ENCODE measurements at places on chromosomes 3 and 15. TPM values are rescaled to one million over a fixed set of nuclear protein-coding genes. Genes with fewer than 3 reads are reported as not detected.

GRCh38 chr3:146345900-146346299, 95.0 kb upstream of the PLSCR4 start:
- no peaks in the 10 kb centered on the region for H3K4me1 ChIP-seq
- no peak overlapping the region for H3K27ac ChIP-seq
- no peaks in the 10 kb centered on the region for H3K36me3 ChIP-seq
- no peak overlapping the region for H3K4me3 ChIP-seq
- no peak for DNase-seq

DNA sequence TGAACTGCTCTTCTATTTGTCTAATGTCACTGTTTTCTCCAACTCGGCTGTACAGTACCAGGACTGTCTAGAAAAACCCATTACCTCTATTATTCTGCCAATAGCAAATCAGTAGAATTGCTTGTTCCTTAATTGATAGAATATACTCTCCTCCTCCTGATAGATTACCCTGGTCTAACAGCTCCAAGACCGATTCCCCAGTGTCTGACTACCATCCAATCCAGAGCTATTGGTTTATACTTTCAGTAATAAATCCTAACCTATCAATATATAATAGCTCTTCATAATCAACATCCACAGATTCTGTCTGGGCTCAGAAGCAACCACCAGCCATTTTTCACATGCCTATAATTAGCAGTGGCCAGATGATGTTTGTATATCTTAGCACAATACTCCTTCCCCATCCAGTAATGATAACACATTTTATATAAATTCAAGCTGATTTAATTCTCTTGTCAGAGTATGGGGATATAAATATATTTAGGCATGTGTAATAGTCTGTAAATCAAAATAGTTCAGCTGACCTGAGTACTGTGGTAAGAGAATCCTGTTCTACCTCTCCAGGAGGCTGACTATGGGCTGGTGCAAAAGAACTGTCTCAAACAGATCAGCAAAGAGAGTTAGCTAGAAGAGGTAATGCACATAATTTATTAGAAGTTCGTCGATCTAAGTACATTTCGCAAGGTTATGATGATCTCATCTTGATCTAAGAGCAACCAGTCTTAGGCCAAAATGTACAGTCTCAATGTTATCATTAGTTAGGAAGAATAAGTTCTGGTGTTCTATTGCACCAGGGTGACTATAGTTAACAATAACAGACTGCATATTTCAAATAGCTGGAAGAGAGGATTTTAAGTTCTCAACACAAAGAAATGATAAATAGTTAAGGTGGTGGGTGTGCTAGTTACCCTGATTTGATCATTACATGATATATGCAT, 193.4 kb downstream of the SHOX2 start:
- no peak for DNase-seq
- H3K27me3 ChIP-seq, result no peaks in the 10 kb centered on the region
- no peak overlapping the region for H3K4me3 ChIP-seq
- H3K27ac ChIP-seq, result no peak overlapping the region
- H3K36me3 ChIP-seq, result no peaks in the 10 kb centered on the region
- H3K4me1 ChIP-seq, result no peaks in the 10 kb centered on the region

GRCh38 chr3:53375019-53375418, 27.7 kb upstream of the DCP1A start:
- no peak overlapping the region for H3K27ac ChIP-seq
- H3K36me3 ChIP-seq, result no peaks in the 10 kb centered on the region
- DNase-seq, result peak; percentile 70
- H3K27me3 ChIP-seq, result no peaks in the 10 kb centered on the region

GRCh38 chr3:29141197-29141917, 139.5 kb upstream of the RBMS3 start:
- no peak overlapping the region for H3K4me3 ChIP-seq
- no peaks in the 10 kb centered on the region for H3K36me3 ChIP-seq
- H3K4me1 ChIP-seq, result peaks cover 2% of the 10 kb centered on the region
- H3K27ac ChIP-seq, result no peak overlapping the region

C3orf22 gene
- polyA plus RNA-seq, result not detected

CPNE9 gene
- not detected for polyA plus RNA-seq

UQCC5 gene
- 7.1 TPM for polyA plus RNA-seq

ARGFX gene
- not detected for polyA plus RNA-seq

DNA sequence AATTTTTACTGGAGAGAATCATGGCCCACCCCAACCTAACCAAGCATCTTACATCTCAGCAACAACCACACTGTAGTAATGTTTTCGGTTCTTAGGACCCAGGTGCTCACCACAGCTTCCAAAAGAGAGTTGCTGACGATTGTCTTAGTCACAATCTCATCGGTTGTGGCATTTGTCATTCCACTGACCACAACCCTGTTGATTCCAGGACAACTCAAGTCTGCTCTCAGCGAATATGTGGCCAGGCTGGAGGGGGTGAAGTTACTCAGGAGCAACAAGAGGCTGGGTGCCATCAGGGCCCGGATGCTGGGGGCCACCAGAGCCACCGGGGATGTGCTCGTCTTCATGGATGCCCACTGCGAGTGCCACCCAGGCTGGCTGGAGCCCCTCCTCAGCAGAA, 25.9 kb downstream of the GALNT15 start:
- no peak overlapping the region for H3K4me3 ChIP-seq
- no peak for DNase-seq
- H3K36me3 ChIP-seq, result no peaks in the 10 kb centered on the region
- no peaks in the 10 kb centered on the region for H3K27me3 ChIP-seq
- no peaks in the 10 kb centered on the region for H3K4me1 ChIP-seq

SPINK8 gene
- not detected for polyA plus RNA-seq

LYZL4 gene
- polyA plus RNA-seq, result not detected

PP2D1 gene
- not detected for polyA plus RNA-seq

RBP2 gene
- 1,154 TPM for polyA plus RNA-seq

DNA sequence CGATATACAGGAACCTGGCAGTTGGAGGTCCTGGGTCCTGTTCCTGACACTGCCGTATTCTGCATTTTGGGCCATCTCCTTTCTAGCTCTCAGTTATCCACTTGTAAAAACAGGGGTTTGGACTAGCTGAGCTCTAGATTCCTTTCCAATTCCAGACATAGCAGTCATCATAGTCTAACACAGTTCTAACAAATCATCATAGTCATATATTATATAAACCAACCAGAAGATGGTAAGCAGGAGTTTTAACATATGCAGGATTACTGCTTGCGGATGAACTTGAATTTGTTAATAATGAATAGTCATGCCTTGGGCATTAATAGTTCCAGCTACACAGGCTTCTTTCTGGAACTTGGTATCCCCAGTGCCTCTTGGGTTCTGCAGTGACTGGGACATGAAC, 26.6 kb downstream of the MASP1 start:
- H3K27ac ChIP-seq, result no peak overlapping the region
- DNase-seq, result no peak
- H3K36me3 ChIP-seq, result no peaks in the 10 kb centered on the region

NEK11 gene
- 2.4 TPM for polyA plus RNA-seq

CHL1 gene
- polyA plus RNA-seq, result not detected

- peaks cover 12% of the 10 kb centered on the region for H3K4me1 ChIP-seq
- no peaks in the 10 kb centered on the region for H3K27me3 ChIP-seq
- peak overlapping the region; percentile 80 for H3K27ac ChIP-seq
- H3K4me3 ChIP-seq, result no peak overlapping the region
- DNase-seq, result no peak
These were observed 52.4 kb downstream of the PHLDB2 start for GRCh38 chr3:111911446-111911845.
